ENCODE measurements at places on chromosomes 6 and 20. TPM values are rescaled to one million over a fixed set of nuclear protein-coding genes. Genes with fewer than 3 reads are reported as not detected.

SEL1L2 gene
- total RNA-seq: not detected

- no peak for DNase-seq
Measured at GRCh38 chr6:108186226-108186625, 20.4 kb downstream of the NR2E1 start.

PRICKLE4 gene
- total RNA-seq: not detected

DNA sequence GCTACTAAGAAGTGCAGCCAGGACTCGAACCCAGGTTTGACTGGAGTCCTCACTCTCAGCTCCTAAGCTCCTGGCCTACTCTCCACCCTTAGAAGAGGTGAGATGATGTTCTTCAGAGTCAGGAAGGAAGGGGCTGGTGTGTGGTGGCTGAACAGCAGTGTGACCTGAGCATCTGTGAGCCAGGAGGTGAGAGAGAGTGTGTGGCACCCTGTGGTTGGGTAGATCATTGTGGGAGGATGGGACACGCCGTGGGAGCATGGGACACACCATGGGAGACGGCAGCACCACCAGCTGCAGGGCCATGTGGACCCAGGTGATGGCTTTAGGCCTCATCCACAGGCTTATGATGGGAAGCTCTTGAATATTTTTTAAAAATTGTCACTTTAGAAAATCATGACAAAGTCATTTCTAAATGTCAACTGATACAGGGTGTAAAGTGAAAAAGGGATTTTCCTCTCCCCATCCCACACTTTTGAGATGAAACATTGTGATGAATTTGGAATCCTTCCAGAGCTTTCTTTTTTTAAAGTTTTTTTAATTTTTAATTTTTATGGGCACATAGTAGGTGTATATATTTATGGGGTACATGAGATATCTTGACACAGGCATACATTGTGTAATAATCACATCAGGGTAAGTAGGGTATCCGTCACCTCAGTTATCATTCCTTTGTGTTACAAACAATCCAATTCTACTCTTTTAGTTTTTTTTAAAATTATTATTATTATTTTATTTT, 31.6 kb downstream of the SRC start:
- DNase-seq: no peak

- no peak for DNase-seq
Measured at GRCh38 chr6:32176476-32177182, 745 bp upstream of the AGPAT1 start.

DNA sequence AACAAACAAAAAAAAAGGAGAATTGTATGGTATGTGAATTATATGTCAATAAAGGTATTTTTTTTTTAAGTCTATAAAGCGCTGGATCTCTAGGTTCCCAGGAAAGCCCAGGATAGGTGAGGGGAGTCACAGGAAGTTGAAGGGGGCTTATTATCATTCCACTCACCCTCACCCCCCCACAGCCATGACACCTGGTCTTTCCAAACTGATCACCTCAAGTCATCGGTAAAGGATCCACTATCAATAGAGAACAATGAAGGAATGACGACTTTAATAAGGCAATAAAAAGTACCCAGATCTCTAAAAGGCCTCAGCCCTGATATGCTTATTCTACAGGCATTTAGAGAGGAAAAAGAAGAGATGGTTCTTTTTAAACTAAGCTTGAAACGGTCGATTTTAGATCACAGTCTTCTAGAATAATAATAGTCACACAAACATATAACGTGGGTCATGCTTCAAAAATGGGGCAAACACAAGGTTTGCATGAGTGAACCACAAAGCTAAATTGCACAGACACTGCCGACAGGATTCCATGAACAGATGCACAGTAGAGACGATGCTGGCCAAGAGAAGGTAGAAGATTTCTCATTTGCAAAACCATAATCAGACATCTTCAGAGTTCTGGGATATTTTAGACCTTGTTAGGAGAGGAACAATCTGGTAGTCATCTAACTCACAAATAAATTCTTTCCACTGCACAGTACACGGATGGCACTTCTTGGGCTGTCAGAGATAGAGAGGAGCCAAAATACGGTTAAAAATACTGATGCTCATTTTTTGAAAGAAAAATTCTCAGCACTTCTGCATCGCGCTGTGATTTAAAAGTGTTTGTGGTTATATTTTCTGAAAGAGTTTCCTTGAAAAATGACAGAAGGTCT, 21.0 kb downstream of the ZMYND8 start:
- no peak for DNase-seq

- no peak for DNase-seq
Measured at GRCh38 chr20:389220-389619, 8.7 kb downstream of the TRIB3 start.

HTR1E gene
- not detected for total RNA-seq

DNA sequence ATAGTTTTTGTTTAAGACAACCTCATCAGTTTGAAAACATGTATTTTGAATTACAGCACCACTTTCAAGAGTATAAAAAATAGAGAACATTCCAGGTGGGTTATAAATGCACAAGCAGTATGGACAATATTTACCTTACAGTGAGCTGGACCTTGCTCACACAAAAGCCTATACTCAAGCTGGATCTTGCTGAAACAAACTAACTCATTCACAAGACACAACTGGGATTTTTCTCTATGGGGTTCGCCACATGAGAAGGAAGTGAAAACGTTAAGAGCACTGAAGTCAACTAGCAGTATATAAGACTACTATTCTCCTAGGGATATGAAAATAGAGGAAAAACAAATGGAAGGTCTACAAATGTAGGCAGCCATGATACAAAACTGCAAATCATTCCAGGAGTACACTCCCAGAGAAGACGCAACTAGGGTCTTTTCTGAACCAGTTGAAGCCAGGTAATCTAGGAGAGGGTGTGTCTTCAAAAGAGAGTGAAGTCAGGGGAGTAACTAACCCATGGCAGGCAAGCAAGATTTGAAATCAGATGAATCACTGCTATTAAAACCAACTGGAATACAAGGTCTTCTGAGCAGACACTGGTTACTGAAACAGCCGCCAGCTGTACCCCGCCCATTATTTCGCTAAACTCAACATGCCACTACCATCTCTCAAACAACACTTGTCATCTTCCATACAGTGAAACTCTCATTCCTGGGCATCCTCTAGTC, 26.5 kb downstream of the STAU1 start:
- no peak for DNase-seq

TNF gene
- 303 TPM for total RNA-seq

GRCh38 chr6:22471132-22471690, 98.2 kb upstream of the HDGFL1 start:
- DNase-seq: no peak
